ENCODE measurements at places on chromosomes 6 and 20. TPM values are rescaled to one million over a fixed set of nuclear protein-coding genes. Genes with fewer than 3 reads are reported as not detected.

- no peak for DNase-seq
These were observed 13.9 kb downstream of the MACROD2 start for GRCh38 chr20:14009208-14009607.

- no peak for DNase-seq
These were observed 20.8 kb downstream of the GFOD1 start for GRCh38 chr6:13466304-13467215.

GRCh38 chr6:72819609-72820008 lies 197.7 kb downstream of the KCNQ5 start:
- DNase-seq = no peak

- peak; percentile 36 for DNase-seq
These were observed 116.9 kb downstream of the SLX4IP start for GRCh38 chr20:10551732-10552724.

Gene PCK1
- not detected for total RNA-seq

- DNase-seq = peak; percentile 30
These were observed 8.6 kb downstream of the ADTRP start for GRCh38 chr6:11769811-11770545.

- DNase-seq = no peak
These were observed 26.5 kb downstream of the FAM229B start for GRCh38 chr6:112113918-112114317.

Gene MYMX
- 0.43 TPM for total RNA-seq

Gene PTCRA
- total RNA-seq = not detected

- DNase-seq = peak; percentile 55
These were observed 291.4 kb upstream of the RNF217 start for GRCh38 chr6:124670801-124671200.

Gene POLH
- 16.9 TPM for total RNA-seq

Gene CSNK2A1
- 204 TPM for total RNA-seq

DNA sequence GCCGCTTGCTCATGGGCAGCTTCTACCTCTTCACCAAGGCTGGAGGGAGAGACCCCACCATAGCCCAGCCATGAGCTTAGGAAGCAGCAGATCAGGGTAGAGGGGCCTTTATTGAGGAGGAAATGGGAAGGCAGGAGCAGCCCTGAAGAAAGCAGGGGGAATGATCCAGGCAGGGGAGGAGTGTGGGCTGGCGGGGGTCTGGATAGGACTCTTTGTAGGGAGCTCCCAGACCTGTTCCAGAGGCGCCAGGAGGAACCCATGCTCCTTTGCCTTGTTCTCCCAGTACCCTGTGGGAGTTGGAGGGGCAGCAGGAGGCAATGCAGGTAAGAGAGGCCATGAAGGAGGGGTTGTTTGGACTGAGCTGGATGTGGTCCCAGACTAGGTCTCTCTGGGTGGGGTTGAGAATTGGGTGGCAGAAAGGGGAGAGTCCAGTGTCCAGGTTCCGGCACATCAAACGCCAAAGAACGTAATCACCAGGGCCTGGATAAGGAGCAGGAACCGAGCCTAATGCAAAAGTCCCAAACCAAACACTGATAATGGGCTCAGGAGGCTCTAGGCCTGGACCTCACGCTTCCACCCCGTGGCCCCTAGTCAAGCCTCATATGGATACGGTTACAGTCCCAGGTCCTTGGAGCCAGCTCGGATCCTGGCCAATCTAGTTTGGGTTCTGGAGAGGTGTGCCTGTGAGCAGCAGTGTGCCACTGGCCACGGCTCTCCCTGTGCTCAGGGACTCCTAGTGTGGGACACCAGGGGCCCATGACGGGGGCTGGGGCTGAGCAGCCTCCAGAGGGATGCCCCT lies 12.1 kb upstream of the PGC start:
- no peak for DNase-seq

Gene SNX14
- total RNA-seq = 79.4 TPM

Gene ZSCAN31
- total RNA-seq = 10.6 TPM

GRCh38 chr6:8658416-8658815 lies 223.1 kb upstream of the SLC35B3 start:
- no peak for DNase-seq

- no peak for DNase-seq
These were observed 172.6 kb upstream of the KCNG1 start for GRCh38 chr20:51195419-51195901.

DNA sequence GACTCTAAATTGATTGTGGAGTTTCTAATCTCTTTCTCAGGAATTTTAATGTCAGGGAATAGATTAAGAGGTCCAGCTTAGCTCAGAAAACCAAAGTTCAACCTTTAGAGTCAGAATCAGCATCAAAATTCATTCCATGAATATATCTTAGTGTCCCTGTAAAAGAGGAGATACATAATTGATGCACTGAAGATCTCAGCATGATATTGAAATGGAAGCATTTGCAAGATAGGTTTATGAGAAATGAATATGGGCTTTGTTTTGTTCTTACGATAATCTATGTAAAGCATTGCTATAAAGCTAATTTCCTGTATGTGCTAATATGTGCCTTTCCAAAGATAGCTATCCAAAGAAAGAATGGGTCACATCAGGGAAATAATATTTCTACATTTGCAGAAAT lies 404.5 kb upstream of the HSF2 start:
- no peak for DNase-seq

DNA sequence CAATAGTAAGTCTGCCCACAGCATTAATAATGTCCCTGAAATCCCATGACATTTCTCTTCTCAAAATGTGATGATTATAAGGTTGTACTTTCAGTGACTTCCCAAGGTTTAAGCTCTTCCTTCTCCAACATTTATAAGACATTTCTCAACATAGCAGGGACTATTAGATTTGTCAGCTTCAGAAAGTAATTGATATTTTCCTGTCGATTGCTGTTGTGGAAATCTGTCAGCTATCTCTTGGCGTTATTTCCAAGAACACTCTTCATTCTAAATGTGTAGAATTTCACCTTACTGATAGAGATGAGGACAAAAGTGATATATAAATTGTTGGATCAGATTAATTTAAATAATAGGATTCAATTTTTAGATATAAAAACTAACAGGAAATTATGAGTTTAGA lies 149.7 kb upstream of the IMPG1 start:
- no peak for DNase-seq

GRCh38 chr20:62922451-62922921 lies 3.8 kb downstream of the DIDO1 start:
- no peak for DNase-seq

GRCh38 chr6:117215353-117216090 lies 49.8 kb upstream of the VGLL2 start:
- DNase-seq = no peak

- no peak for DNase-seq
These were observed 187.8 kb upstream of the PRDM1 start for GRCh38 chr6:105898286-105898685.

Gene RCAN2
- not detected for total RNA-seq

DNA sequence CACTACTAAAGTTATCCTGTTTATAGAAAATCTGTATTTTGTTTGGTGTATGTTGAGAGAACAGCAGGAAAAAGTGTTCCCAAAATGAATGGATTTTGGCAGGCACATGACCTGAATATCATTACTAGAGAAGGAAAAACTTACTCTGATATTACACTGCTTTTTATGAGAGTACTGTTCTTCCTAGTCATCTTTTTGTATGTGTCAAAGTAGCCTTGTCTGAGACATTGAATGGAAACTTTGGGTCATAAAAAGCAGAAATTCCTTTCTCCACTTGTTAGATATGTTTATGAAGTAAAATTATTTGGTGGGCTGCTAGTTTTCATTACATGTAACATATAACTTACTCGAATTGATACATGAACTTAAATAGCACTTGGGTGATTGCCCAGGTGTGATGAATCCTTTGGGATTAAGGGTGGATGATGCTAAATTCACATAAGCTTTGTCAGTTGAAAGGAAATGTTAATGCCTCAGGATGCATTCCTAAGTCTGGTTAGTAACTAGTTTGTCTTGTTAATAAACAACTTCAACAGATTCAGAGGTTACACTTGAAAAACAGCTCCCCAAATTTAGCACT lies 206.7 kb downstream of the CENPW start:
- DNase-seq = no peak

GRCh38 chr6:34817446-34817845 lies 25.6 kb downstream of the BLTP3A start:
- DNase-seq = no peak
